Activated T-helper 1 cell treated with anti-CD3 and anti-CD28 coated beads, Interleukin-2, amount 50 U/mL, for 16 hours (primary cell): ENCODE measurements at places on chromosomes 2 and 18.

- no peak for DNase-seq
These were observed 1098.5 kb upstream of the DDX18 start for GRCh38 chr2:116716038-116716437.

- DNase-seq, result no peak
These were observed 58.8 kb upstream of the FIGN start for GRCh38 chr2:163794635-163795034.

GRCh38 chr2:44548221-44549098, 186.7 kb downstream of the CAMKMT start:
- DNase-seq, result no peak

DNA sequence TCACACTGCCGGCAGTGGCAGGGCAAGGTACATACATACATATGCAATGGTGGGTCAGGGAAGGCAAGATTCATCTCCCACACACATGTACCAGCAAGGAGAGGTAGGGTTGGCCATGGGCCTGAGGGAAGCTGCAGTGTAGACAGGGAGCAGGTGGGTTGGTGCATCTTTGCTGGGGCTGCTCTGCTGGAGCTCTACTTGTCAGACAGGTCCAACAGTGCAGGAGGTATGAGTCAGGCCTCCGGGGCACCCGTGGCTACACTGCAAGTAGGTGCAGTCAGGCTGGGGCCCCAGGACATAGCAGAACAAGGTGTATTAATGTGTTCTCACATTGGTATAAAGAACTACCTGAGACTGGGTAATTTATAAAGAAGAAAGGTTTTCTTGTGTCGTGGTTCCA, 281.1 kb upstream of the COL3A1 start:
- DNase-seq, result no peak

DNA sequence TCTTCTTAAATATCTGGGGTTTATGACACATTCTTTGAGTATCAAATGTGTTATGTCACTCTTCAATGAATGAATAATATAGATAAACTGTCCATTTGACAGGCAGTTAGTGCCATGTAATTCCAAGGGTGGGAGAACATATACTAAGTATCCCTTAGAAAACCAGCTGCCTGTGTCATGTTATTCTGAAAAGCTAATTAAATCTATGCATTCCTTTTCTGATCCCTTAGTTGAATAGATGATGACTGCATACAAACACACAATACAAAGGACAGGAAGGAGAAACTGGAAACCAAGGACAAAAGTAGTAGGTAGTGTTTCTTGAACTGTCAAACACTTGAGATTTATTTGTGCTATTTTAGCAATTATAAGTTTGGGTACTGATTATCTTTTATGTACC, 8.3 kb downstream of the ARHGAP28 start:
- DNase-seq, result no peak

- no peak for DNase-seq
These were observed 1526.7 kb downstream of the LRP1B start for GRCh38 chr2:140604096-140604495.

DNA sequence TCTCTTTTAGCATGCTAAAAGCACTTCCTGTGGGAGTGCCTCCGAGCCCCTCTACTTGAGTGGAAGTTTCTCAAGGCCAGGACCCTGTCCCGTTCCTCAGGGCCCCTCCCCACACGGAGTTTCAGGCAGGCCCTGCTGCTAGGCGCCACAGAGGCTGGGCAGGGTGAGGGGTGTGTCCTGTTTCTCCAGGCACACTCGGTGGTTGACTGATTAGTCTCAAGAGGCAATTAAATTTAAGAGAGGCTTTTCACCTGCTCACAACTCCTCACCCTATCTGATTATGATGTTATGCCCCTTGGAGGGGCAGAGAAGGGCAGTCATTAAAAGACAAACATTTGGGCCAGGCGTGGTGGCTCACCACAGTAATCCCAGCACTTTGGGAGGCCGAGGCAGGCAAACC, 160.8 kb upstream of the HAAO start:
- no peak for DNase-seq

DNA sequence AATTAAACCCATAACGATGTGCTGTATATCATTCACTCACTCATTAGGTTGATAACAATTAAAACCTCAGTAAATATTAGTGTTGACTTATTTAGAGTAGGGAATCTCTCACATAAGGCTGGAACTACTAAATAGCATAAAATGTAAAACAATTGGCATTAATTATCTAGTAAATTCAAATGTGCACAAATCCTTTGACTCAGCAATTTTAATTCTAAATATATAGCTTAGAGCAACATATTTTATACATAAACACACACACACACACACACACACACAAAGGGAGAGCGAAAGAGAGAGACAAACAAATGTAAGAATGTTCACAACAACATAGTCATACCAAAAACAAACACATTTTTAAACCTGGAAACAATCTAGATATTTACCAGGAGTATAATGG, 443.1 kb upstream of the KCNH7 start:
- no peak for DNase-seq

DNA sequence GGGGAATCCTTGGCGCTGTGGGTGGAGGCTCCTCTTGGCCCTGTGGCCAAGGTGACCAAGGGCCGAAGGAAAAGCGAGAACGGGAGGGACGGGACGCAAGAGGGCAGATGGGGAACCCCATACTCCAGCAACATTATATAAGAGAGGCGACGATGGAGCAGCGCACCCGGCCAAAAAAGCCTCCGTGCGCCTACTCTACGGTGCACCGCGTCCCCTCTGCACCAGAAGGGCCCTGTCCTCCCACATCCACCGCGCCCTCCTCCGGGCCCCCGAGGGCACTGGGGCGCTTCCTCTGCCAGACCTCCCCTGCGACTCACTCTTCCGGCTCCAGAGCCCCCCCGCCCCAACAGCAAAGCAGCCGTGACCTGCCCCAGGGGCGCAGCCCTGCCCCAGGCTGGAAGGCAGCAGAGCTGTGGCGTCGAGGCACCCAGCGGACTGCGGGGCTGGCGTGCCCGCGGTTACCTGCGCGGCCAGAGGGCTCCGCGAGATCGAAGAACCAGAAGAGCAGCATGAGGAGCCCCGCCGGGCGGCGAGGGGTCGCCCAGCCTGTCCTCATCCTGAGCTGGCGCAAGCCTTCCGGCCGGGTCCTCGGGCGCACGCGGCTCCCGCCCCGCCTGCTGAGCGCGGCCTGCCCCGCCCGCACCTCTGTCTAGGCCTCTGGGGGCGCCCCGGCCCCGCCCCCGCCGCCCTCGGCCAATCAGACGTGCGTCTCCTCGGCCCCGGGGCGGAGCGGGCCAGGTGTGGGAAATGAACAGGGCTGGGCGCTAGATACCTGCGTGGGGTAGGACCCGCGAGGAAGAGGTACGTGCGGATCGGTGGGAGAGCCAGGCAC, 106.3 kb upstream of the CD302 start:
- DNase-seq, result peak; percentile 52

GRCh38 chr2:70632388-70632787, 78.8 kb upstream of the TGFA start:
- DNase-seq, result no peak

GRCh38 chr2:72916743-72917137, 579 bp upstream of the EMX1 start:
- no peak for DNase-seq

GRCh38 chr2:2850218-2850755, 519.2 kb upstream of the MYT1L start:
- no peak for DNase-seq

- DNase-seq, result no peak
These were observed 560.6 kb downstream of the CPS1 start for GRCh38 chr2:211117026-211117425.

DNA sequence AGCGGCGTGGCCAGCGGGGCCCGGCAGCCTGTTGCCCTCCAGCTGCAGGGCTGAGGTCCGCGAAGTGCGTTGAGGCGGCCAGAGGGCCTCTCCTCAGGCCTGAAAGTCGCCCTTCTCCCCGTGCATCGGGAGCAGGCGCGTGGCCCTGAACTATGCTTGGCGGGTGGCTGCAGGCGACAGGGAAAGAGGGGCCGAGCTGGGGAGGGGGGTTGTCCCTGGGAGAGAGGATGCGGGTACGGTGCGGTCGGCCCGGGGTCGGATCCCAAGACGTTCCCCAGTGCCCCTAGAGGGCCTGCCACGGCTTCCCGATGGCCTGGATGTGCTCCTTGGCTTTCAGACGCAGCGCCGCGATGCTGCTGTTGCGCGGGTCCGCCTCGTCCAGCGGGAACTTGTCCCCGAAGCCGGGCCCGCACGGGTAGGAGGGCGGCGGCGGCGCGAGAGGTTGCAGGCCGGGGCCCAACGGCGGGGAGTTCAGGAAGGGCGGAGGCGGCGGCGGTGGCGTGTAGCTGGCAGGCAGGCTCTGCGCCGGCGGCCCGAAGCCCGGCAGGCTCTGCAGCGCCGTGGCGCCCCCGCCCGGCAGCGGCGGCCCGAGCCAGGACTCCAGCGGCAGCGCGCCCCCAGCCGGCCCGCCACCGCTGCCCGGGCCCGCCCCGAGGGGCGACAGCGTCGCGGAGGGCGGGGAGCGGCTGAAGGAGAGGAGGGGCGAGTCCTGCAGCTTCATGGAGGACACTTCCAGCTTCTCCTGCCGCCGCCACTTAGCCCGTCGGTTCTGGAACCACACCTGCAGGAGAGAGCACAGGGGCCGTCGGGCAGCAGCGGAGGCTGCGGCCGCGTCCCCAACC, 4.3 kb downstream of the RAX start:
- no peak for DNase-seq

DNA sequence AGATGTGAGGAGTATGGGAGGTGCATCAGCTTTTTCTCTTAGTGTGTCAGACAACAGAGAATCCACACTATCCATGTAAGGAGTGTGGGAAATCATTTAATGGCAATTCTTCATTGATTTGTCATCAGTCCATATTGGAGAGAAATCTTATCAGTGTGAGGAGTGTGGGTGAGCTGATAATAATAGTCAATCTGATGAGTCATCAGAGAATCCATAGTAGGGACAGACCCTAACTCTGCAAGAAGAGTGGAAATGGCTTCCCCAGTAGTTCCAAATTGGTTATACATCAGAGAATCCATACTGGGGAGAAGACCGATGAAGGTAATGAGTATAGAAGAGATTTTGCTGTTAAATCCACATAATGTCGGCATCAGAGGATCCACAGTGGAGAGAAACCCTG, 150.5 kb upstream of the THUMPD2 start:
- DNase-seq, result no peak

DNA sequence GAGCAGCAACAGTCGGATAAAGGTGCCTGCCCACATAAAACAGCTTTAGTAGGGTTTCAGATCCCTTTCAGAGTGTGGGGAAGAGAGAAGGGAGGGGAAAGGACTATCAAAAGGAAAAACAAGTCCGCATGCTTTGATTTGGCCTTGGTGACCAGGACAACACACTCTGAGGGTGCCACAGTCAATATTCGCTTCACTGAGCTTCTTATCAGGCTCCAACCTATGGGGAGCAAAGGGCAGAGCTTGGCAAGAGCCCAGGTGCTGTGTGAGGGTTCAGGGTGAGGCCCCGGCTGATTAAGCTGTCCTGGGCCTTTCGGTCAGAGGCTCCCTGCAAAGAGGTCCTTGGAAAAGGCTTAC, 237.4 kb upstream of the SMAD2 start:
- DNase-seq, result no peak

GRCh38 chr2:58571181-58571852, 330.2 kb upstream of the FANCL start:
- no peak for DNase-seq

DNA sequence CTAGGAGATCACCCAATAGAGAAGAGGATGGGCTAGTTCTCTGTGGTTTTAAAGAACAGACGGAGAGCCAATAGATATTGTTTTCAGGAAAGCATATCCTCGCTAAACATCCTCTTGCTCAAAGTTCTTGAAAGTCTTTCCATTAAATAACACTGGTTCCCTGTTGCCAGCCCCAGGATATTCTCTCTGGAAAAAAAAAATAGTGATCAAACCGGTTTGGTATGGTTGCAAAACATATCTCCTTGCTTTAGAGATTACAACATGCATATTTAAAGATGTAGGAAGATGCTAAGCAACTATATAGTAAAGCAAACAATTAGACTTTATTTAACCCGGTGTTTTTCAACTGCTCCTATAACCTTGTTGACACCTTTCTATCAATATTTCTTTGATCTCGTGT, 211.4 kb downstream of the CMPK2 start:
- DNase-seq, result no peak

DNA sequence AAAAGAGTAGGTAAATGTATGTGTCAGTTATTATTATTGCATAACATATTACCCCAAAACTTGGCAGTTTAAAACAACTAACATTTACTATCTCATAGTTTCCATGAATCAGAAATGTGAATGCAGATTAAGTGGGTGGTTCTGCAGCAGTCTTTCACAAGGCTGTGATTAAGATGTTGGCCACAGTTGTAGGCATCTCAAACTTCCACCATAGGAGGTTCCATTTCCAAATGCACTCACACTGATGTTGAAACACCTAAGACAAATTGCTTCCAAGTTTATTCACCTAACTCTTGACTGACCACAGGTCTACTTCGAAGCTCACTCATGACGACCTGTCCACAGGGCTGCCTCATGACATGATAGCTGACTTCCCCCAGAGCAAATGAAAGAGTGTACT, 360.8 kb downstream of the GRB14 start:
- DNase-seq, result no peak

- no peak for DNase-seq
These were observed 228.8 kb downstream of the ETAA1 start for GRCh38 chr2:67625690-67626475.

GRCh38 chr2:33602201-33602830, 3.2 kb upstream of the FAM98A start:
- no peak for DNase-seq

- DNase-seq, result no peak
These were observed 18.7 kb upstream of the NUP35 start for GRCh38 chr2:183105402-183106134.

GRCh38 chr18:35331367-35332087, 12.7 kb downstream of the ZNF24 start:
- no peak for DNase-seq

GRCh38 chr2:144452169-144452988, 67.5 kb downstream of the ZEB2 start:
- DNase-seq, result no peak

GRCh38 chr2:207944979-207945600, 80.2 kb downstream of the PLEKHM3 start:
- DNase-seq, result no peak

DNA sequence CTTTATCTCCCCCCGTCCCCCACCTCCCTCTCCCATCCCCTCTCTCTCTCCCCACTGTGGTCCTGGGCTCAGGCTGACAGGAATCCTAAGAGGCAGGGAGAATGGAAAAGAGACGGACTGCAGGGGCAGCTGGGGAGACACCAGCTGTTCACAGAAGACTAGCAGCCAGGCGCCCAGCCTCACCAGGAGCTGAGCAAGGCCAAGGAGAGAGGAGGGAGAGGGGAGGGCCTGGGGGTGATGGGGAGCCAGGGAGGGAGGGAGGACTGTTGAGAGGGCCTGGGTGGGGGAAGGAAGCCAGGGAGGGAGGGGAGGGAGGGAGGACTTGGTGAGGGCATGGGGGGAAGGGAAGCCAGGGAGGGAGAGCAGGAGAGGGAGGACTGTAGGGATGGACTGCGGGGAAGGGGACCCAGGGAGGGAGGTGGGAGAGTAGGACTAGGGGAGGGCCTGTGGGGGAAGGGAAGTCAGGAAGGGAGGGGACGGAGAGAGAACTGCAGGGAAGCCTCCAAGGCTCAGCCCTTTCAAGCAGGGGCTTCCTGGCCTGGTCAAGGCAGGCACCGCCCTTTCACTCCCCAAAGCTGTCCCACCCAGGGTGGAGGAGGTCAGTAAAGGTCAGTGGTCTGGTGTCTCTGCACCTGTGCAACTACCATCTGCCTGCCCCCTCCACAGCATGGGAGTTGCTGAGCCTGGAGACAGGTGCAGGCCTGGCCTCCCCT, 517.7 kb upstream of the MYT1L start:
- DNase-seq, result no peak
